ENCODE measurements at places on chromosomes 4 and X. TPM values are rescaled to one million over a fixed set of nuclear protein-coding genes. Genes with fewer than 3 reads are reported as not detected.

ATP11C gene
- 26.6 TPM for total RNA-seq

PCYT1B gene
- total RNA-seq = 0.36 TPM

RXFP1 gene
- total RNA-seq = not detected

AREG gene
- total RNA-seq = 40.6 TPM

JADE3 gene
- 4.7 TPM for total RNA-seq

SHISA3 gene
- total RNA-seq = not detected

HUWE1 gene
- total RNA-seq = 194 TPM

TLR10 gene
- total RNA-seq = not detected

ODAM gene
- total RNA-seq = not detected

DCLK2 gene
- total RNA-seq = 2.2 TPM

GUCY1A1 gene
- total RNA-seq = 11.7 TPM

AFF1 gene
- total RNA-seq = 175 TPM

GPR34 gene
- total RNA-seq = 2.7 TPM

GPRIN3 gene
- 3.4 TPM for total RNA-seq

SPINK2 gene
- total RNA-seq = not detected

MTTP gene
- total RNA-seq = 1.3 TPM

CPZ gene
- total RNA-seq = 1.7 TPM

UGT2A1 gene
- 1.9 TPM for total RNA-seq

KLHL4 gene
- 0.08 TPM for total RNA-seq

CT45A1 gene
- not detected for total RNA-seq

IL2 gene
- total RNA-seq = not detected

PAGE5 gene
- not detected for total RNA-seq

VSIG4 gene
- 8.7 TPM for total RNA-seq

POF1B gene
- 309 TPM for total RNA-seq

SAGE1 gene
- total RNA-seq = not detected

CT45A5 gene
- total RNA-seq = not detected

DMD gene
- 40.9 TPM for total RNA-seq
